ENCODE measurements at places on chromosomes 11 and 22. TPM values are rescaled to one million over a fixed set of nuclear protein-coding genes. Genes with fewer than 3 reads are reported as not detected.

Gene SEC14L6
- not detected for total RNA-seq

Gene C11orf91
- total RNA-seq = not detected

Gene MCHR1
- not detected for total RNA-seq

Gene BATF2
- 0.40 TPM for total RNA-seq

- H3K27ac ChIP-seq = no peak overlapping the region
- no peaks in the 10 kb centered on the region for H3K4me1 ChIP-seq
- H3K4me3 ChIP-seq = no peak overlapping the region
- peaks cover 7% of the 10 kb centered on the region for H3K36me3 ChIP-seq
- DNase-seq = no peak
Measured at GRCh38 chr22:47175151-47176025, 412.9 kb downstream of the TBC1D22A start.

DNA sequence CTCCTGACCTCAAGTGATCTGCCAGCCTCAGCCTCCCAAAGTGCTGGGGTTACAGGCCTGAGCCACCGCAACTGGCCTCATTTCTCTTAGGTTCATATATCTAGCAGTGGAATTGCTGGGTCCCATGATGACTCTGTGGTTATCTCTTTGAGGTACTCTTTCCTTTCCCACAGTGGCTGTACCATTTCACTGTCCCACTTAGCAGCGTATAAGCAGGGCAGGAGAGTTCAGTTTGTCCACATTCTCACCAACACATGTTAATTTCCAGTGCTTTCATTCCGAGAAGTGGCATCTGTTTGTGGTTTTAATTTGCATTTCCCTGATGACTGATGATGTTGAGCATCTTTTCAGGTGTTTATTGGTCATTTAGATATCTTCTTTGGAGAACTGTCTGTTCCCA, 16.4 kb downstream of the PRR5 start:
- no peak overlapping the region for H3K4me3 ChIP-seq
- H3K27ac ChIP-seq = no peak overlapping the region
- H3K36me3 ChIP-seq = no peaks in the 10 kb centered on the region
- peaks cover 1% of the 10 kb centered on the region for H3K27me3 ChIP-seq
- H3K4me1 ChIP-seq = no peaks in the 10 kb centered on the region
- no peak for DNase-seq

- peaks cover 10% of the 10 kb centered on the region for H3K4me1 ChIP-seq
- no peak overlapping the region for H3K4me3 ChIP-seq
- H3K36me3 ChIP-seq = peaks cover 12% of the 10 kb centered on the region
- no peak overlapping the region for H3K27ac ChIP-seq
Measured at GRCh38 chr11:134261626-134262488, 8.5 kb downstream of the ACAD8 start.

DNA sequence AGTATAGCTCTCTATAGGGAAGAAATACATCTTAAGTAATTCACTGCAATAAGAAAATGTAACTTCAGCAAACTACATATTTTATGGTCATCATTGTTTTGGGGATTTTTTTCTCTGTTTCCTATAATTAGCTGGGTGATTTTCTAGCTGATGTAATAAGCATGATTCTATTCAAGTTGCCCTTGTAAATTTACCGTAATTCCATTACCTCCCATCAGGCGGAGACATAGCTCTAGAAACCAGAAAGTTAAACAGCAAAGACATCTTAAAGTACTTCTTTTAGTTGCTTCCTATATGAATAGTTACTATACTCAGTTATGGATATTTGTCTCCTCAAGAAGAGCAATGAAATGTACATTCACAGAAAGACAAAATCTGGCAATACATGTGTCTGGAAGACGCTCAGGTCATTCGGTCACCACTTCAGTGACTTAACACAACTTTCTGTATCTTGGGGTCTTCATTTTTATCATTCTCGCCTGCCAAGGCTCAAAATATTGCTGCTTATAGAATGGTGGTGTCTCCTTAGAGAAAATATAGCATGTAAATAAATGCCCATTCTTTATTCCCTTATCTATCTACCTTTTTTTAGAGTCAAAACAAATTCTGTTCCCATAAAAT, 239.9 kb upstream of the ZC3H12C start:
- H3K4me3 ChIP-seq = no peak overlapping the region
- no peak overlapping the region for H3K27ac ChIP-seq
- H3K36me3 ChIP-seq = no peaks in the 10 kb centered on the region
- no peaks in the 10 kb centered on the region for H3K27me3 ChIP-seq

Data from HFFc6 (cell line).